Tibial artery (tissue), 4 donors: ENCODE measurements at places on chromosomes 3 and 15.
A peak's percentile ranks its signal among the peaks of the same experiment; 100 is the strongest.

DNA sequence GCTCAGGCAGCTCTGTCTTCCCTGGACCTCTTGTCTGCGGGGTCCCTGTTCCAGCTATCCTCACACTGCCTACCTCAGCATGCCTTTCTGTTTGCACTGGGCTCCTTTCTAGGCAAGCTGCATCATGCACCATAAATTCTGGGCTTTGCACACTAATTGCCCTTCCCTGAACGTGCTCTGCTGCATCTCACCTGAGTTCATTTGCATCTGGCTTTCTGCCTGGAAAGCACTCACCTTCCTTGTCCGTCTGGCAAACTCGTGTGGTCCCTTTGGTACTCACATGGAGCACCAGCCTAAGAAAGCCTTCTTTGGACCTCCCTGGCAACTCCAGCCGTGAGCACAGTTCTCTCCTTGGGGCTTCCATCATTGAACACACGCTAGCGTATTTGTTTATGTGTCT lies 365.6 kb downstream of the SV2B start:
- no peak for DNase-seq

DNA sequence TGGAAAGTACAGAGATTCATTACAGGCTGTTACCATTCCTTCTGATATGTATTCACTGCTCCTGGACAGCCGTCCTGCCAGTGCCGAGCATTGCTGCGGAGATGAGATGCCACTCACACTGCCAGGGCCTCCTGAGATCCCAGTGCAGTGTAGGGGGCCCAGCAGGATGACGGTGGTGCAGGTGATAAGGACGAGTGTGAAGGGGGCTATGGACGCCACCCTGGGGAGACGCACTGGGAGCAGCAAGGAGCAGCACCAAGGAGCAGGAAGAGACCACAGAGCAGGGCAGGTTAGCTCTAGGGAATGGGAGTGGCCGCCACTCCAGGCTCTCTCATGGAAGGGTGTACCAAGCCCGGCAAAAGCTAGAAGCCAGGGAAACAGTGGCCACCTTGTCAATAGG lies 4.0 kb upstream of the KLF15 start:
- DNase-seq, result no peak

DNA sequence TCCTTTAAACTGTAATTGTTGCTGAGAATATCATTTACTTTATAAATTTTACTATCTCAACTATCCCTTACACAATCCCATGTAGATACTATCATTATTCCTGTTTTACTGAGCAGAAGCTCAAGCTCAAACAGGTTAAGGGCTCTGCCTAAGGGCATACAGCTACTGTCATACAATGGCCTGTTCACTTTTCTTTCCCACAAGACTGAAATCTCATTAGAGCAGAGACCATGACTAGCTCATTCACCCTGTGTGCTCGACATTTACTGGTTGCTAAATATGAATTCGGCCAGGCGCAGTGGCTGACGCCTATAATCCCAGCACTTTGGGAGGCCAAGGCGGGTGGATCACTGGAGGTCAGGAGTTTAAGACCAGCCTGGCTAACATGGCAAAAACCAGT lies 1.6 kb upstream of the MESP2 start:
- no peak for DNase-seq

- DNase-seq, result no peak
Observed at GRCh38 chr3:5828251-5828650, 640.7 kb downstream of the EDEM1 start.

DNA sequence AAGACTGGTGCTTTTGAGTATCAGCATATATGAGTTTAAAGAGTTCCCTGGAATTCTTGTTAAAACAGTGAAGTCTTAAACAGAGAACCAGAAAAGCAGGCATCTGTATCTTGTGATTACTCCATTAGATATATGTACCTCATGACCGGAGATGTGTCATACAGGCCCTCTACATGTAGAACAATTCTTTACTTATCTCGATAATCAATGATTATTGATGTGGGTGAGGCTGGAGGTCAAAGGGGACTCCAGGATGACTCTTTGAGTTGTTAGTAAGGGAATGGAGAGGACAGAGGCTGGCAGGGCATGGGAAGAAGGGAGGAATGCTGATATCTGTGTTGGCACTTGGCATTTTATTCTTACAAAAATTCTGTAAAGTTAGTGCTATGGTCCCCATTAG lies 155.7 kb downstream of the GAP43 start:
- no peak for DNase-seq

DNA sequence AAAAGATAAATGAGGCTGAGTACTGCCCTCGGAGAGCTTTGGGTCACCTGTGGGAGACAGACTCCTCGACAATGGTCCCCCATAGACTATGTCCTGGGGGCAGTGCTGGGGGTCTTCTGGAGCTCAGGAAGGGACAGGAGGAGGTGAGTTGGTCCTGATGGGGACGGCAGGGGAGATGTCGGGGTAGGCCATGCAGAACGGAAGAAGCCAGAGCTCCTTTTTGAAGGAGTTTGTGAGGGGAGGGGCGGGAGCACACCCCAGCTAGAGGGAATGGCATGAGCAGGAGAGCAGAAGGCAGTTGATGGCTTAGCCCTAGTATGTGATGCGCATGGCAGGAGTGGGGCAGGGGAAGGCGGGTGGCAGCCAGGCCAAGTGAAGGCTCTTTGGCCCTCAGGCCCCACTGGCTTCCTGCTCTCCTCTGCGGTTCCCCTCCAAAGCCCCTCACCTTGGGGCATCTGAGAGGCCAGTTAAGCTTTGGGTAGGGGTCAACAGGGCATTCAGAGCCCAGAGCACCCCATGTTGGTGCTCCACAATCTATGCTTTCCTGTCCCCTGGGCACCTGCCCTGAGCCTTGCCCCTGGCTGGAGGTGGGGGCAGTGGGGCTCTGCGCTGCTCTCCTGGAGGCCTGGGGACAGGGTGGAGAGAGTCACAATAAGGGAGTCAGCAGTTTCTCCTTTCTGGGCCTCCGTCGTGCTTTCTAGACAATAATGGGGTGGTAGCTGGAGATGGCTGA lies 179.3 kb downstream of the SMAD6 start:
- no peak for DNase-seq

- DNase-seq, result no peak
Observed at GRCh38 chr3:50594253-50594785, 17.3 kb downstream of the CISH start.

DNA sequence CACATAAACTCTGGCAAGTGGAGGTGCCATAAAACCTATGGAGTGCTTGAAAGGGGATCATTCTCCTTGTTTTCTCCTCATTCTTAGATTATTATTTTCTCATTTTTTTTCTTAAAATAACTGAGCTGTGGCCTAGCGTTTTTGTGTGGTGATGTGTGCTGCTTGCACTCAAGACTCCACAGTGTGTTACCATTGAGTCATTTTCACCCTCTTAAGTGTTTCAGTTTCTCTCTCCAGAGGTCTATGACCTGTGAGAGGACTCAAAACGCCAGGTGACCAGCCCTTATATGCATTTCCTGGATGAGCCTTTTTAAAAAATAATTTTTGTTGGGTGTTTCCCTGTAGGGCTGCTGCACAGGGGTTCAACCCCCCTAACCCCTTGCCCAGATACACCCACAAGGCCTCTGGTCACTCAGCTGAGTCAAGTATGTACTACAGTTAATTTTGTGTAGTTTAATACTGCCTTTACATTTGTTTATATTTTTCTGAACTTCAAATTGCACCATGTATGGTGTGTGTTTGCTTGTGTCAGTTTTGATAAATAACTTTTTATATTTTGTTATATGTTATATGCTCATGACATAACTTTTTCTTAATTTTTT lies 15.4 kb upstream of the BTLA start:
- DNase-seq, result no peak

- DNase-seq, result no peak
Observed at GRCh38 chr3:50297896-50298725, 1.1 kb downstream of the HYAL3 start.

DNA sequence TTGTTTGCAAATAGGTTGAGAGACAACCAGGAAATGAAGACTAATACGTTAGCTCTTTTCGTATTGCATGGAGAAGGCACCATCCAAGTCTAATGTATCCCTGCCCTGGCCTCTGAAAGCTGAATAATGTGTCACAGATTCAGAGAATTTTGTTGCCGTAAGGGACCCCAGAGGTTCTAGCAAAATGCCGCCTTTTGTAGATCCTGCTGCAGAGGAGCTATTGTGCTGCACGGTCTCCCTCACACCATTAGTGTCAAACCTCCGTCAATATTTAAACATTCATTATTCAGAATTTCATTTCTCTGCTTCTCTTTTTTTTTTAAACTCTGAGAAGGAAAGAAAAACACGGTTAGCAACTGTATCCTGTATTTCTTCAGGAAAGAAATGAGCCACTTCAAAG lies 238.7 kb downstream of the EPHB1 start:
- DNase-seq, result no peak

DNA sequence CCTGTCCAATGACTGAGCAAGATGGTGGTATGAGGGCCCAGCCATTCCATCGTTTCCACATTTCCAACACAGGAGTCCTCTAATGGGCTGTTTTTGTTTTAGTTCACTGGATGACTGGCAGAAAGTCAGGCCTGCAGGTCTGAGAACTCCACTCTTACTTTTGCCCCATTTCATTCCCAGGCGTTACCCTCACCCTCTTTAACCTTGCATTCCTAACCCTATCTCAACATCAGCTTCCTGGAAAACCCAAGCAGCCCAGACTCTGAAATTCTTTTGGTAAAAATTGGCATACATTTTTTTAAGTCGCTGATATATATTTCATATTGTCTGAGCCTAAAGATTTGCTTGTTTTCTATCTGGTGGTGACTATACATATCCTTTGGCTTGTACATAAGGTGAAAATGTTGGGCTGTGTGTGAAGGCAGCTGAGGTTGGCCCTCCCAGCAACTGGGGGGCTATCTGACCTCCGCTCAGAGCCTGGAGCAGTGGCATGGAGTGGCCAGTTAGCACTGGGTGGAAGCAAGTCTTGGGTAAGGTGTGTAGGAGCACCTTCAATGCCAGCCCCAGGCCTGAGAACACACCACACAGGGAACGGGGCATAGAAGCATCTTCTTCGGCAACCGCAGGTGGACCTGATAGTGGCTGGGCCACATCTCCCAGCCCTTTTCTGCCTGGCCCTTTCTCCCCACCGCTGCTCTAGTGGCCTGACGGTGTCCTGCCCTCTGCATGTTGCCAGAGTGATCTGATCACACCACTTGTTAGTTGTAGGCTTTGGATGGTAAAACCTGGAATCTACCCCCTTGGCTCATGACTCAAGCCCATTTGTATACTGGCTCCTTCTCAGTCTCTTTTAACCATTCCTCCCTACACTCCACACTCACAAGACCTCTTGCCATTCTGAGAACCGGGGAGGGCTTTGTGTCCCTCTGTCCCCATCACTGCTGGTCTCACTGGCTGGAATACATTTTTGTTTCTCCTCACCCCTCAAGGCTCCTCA lies 50.0 kb downstream of the AMOTL2 start:
- DNase-seq, result no peak

DNA sequence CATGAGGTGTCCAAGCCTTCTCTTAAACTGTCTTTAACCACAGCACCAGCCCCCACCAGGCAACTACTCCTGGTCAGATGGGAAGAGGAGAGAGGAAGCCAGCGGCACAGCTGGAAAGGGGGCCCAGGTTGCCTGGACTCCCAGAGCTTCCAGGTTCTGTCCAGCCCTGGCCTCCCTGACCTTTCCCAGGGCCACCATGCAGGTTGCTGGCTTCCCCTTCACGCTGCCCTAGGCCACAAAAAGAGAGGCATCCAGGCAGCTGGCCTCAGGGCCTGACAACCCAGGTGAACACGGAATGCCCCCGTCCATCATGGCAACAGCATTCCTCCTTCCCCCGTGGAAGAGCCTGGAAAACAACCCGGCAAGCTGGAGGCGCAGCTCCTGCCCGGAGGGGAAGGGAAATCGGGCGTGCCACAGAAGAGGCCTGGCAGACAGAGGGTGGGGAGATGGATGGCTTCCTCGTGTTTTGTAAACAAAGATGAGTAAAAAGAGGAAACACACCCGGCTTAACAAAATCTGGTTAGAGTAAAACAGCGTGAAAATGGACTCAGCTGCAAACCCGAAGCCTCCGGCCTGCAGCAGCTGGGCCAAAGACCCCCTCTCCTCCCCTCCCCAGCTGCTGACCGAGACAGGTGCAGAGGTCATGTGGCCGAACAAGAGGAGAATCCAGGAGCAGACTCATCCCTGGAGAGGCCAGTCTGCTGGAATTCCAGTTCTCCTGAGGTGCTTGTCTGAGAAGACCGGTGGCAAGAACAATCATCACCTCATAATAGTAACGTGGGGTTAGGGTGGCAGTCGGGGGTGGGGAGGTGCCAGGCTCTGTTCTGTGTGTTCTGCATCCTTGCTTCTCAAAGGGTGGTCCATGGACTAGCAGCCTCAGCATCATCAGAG lies 15.5 kb downstream of the BMF start:
- no peak for DNase-seq

DNA sequence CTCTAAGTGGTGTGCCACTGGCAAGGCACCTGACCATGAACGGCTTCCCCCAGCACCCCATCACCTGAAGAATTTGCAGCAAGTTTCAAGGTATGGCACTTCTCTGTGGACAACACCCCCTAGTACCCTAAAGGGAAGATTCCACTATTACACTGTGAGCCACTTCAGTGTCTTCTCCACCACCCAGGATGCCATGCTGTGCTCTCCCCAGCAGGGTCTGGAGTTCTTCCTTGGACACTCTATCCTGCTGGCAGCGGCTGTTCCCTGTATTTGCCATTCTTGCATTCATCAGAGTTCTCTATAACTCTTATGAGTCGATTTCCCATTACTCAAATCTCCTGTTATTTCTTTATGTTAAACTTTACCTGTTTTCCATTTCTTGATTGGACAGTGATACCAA lies 33.9 kb upstream of the RNU6-1 start:
- no peak for DNase-seq

DNA sequence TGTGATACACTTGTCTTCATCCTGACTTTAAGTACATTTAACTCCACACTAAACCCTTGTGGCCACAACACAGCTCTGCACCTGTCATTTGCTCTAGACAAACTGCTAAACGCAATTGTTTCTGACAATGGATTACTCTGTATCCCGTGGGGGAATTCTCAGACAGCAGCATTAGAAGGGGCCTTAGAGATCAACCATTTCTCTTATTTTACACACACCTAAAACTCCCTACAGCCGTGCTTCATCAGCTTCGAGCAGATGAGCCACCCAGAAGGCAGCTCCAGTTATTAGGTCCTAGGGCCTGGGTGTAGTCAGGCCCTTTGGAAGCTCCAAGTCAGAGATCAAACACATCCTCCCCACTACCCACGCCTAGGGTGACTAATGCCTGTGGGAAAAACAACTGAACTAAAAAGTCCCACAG lies 1.3 kb upstream of the IL12A start:
- DNase-seq, result no peak

DNA sequence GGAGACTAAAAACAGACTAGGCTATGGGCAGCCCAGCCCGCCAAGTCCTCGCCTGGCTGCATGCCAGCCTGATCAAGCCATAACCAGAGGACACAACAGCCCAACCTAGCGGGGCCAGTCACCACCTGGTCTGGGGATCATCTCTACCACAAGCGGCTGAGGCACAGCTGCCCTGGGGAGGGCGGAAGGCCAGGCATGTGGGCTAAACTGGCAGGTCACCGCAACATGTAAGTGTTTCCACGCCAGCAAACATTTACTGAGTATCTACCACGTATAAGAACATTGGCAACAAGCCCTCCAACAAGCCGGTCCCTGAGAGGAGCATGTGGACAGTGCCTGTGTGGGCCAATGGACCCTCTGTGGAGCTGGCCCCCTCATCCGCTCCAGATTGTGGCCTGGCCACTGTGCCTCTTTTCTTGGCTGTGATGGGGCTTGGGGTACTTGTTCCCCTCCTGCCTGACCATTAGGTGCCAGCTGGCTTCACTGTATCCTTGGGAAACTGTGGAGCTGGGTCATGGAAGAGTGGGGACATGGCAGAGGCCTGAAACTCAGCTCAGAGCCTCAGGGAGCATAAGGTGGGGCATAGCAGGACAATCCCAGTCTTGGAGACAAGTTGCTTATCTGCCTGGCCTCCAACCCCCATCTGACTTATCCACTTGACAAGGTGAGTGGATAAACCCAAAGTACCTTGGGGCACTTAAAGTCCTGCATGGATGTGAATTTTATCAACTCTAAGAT lies 9.0 kb downstream of the UBXN7 start:
- peak; percentile 45 for DNase-seq
